ENCODE measurements at places on chromosomes 4 and X. TPM values are rescaled to one million over a fixed set of nuclear protein-coding genes. Genes with fewer than 3 reads are reported as not detected.

DNA sequence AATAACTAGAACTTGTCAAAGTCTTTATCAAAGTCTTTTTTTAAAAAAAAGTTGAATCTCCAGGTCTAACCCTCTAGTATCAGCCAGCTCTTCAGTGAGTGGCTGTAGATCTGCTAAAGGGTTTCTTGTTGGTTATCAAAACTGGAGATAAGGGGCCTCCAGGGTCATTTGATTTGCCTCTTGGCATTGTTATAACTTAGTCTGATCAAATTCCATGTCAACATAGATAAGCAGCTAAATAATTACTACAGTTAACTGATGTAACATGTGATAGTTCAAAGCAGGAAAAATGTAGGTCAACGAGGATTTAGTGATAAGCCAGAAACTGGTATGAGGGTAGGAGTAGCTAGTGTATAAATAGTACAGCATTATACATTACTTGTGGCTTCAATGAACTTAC, 465.1 kb downstream of the PDHA2 start:
- DNase-seq = no peak

- no peak for DNase-seq
These were observed 322.5 kb upstream of the CPXCR1 start for GRCh38 chrX:88424541-88424940.

The GABRE gene
- total RNA-seq = not detected

The NAT8L gene
- total RNA-seq = 0.08 TPM

The DKK2 gene
- not detected for total RNA-seq

The NLRP2B gene
- not detected for total RNA-seq

The DMP1 gene
- total RNA-seq = not detected

The SPARCL1 gene
- total RNA-seq = not detected
